Stimulated activated CD8-positive, alpha-beta memory T cell treated with anti-CD3 and anti-CD28 coated beads, Interleukin-15, amount 100 ng/mL, for 48 hours (primary cell): ENCODE measurements at places on chromosomes 6 and 20.

DNA sequence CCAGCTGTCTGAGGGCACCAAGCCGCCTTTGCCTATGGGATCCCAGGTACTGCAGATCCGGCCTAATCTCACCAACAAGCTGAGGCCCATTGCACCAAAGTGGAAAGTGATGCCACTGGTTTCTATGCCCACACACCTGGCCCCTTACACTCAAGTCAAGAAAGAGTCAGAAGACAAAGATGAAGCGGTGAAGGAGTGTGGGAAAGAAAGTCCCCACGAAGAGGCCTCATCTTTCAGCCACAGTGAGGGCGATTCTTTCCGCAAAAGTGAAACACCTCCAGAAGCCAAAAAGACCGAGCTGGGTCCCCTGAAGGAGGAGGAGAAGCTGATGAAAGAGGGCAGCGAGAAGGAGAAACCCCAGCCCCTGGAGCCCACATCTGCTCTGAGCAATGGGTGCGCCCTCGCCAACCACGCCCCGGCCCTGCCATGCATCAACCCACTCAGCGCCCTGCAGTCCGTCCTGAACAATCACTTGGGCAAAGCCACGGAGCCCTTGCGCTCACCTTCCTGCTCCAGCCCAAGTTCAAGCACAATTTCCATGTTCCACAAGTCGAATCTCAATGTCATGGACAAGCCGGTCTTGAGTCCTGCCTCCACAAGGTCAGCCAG is 283.0 kb downstream of the TSHZ2 start:
- no peak for DNase-seq

- no peak for DNase-seq
Observed at GRCh38 chr6:14709900-14710299, 536.0 kb upstream of the JARID2 start.

DNA sequence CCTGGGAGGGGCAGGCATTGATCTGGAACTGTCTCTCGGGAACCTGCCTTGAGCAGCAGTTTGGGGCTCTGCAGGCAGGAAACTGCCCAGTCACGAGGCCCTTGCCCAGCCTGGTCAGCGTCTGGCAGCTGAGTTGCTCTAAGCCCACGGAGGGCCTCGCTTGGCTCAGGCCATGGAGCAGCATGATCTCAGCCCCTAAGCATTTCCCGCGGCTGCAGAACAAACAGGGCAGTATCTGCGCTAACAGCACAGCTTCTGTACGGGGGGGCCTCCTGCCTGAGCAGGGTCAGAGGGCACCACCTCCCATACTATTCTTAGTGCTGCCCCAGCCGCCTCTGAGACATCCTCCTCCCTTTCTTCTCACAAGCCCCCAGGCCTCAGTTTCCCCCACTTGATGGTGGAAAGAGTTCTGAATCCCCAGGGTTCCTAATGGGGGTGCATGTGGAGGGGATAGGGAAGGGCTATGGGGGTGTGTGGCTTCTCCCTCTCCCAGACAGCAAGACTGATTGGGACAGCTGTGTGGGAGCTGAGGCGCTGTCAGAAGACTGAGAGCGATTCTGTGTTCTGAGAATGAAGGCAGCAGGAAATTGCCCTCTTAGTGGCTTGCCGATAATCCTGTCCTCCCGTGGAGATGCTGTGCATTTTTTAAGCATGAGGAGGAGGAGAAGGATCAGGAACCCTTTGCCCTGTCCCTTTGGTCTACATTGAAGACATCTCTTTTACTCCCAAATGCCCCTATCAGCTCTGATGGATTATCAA is 46.4 kb downstream of the MOCS1 start:
- no peak for DNase-seq

GRCh38 chr6:151209071-151209831 is 30.5 kb upstream of the AKAP12 start:
- no peak for DNase-seq

DNA sequence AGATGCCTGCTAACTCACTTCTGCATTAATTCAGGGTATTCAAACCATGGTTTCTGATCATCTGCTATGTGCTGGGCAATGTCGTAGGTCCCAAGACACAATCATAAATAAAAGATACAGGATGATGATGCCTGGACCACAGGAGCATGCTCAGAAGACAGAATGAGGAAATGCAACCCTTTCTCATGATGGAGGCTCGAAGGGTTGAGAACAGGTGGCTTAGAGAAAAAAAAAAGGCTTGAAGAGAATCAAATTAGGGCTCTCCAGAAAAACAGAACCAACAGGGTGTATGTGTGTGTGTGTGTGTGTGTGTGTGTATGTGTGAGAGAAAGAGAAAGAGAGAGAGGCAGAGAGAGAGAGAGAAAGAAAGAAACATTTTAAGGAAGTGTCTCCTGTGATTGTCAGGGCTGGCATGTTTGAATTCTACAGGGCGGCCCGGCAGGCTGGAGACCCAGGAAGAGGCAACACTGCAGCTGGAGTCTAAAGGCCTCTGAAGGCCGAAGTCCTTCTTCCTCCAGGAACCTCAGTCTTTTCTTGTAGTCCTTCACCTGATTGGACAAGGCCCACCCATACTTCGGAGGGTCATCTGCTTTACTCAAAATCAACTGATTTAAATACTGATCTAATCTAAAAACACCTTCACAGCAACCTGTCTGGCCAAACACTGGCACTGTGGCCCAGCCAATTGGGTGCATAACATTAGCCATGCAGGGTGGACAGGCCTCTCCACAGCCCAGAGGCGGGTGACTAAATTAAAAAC is 143.8 kb downstream of the ERMARD start:
- DNase-seq: no peak

DNA sequence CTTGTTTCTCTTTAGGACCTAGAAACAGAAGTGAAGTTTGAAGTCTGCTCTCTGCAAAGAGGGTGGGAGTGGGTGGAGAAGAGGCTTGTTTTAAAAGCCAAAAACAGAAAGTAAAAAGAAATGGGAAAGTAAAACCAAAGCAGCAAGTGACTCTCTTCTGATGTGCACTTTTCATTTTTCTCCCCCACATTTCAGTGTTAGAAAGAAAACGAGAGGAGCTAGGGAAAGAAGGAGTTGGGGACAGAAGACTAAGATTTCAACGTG is 1.3 kb downstream of the C6orf141 start:
- no peak for DNase-seq

- no peak for DNase-seq
Observed at GRCh38 chr20:20548527-20549266, 163.7 kb downstream of the RALGAPA2 start.

GRCh38 chr6:70413992-70414494 is 735 bp downstream of the FAM135A start:
- DNase-seq: no peak

DNA sequence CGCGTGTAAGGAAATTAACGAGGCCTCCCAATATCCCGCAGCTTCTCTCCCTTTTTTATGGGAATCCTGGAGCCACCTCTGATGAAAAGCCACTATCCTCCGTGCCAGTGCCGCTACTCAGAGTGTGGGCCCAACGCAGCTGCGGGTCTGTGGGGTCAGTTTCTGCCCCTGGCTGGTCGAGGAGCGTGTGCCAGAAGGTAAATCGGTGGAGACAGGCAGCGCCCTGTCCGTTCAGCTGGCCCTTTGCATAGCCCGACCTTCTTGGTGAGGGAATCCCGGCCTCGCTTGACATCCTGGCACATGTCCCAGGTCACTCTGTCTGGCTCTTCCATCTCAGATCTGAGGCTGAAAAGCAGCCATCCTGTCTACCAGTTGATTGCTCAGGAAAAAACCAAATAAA is 4.6 kb downstream of the THBS2 start:
- DNase-seq: no peak

DNA sequence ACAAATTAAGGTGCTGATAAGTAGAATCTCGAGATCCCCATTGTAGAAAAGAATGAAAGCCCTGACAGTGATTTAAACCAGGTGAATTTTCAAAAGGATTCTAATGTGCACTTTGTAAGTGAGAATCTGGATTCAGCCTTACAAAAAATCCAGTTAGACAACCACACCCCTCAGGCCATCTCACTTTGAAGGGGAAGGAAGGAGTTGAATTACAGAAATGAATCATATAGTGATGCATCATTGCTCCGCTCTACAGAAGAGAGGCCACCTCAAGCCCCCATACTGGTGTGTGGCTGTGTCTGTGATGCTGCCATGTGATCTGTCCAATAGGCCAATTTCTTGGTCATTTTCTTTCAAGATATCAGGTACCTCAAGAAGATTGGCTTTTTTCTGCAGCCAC is 85.5 kb upstream of the NT5E start:
- peak; percentile 4 for DNase-seq
